Femur (tissue), 1 donor: ENCODE measurements at places on chromosomes 1 and 21.

GRCh38 chr1:189429610-189430009 is 1048.1 kb downstream of the BRINP3 start:
- no peak for DNase-seq

DNA sequence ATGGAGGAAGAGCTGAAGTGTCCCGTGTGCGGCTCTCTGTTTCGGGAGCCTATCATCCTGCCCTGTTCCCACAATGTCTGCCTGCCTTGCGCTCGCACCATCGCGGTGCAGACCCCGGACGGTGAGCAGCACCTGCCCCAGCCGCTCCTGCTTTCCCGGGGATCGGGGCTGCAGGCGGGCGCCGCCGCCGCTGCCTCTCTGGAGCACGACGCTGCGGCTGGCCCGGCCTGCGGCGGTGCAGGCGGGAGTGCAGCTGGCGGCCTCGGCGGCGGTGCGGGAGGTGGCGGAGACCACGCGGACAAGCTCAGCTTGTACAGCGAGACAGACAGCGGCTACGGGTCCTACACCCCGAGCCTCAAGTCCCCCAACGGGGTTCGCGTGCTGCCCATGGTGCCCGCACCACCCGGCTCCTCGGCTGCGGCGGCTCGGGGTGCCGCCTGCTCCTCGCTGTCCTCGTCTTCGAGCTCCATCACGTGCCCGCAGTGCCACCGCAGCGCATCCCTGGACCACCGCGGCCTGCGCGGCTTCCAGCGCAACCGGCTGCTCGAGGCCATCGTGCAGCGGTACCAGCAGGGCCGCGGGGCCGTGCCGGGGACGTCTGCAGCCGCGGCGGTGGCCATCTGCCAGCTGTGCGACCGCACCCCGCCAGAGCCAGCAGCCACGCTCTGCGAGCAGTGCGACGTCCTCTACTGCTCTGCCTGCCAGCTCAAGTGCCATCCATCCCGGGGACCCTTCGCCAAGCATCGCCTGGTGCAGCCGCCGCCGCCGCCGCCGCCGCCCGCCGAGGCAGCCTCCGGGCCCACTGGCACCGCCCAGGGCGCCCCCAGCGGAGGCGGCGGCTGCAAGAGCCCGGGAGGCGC is 1.3 kb downstream of the TRIM67 start:
- DNase-seq: no peak

DNA sequence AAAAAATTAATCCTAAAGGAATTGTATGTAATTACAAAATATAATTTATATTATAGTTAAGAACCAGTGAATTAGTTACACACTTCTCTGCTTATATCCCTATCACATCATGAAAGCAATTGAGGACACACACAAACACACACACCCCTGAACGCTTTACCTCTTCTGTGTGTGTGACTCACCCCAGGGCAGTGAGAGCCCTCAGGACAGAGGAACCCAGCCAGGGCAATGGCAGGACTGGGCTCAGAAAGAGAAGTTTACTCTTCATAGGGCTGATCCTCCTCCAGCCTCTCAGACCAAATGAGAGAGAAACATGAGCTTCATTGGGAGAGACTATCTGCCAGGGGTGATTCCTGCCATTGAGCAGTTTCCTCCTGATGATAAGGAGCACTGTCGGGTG is 38.1 kb downstream of the SLC44A3 start:
- DNase-seq: no peak

DNA sequence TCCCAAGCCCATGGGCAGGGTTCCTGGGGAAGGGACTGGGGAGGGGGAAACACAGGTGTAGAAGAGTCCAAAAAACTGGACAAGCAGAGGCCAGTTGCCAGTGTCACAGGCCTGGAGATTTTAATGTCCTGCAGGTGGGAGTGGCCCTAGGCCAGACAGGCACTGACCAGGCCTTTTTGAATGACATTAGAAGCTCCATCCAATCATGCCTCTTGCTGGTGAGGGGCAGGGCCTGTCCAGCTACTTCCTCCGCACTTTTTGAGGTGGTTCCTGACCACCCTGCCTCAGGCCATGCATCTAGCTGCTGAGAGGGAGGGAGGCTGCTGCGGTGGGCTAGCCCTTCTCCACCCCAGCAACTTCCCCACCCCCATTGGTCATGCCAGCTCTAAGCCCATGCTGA is 15.9 kb upstream of the KIF21B start:
- DNase-seq: no peak

- no peak for DNase-seq
Observed at GRCh38 chr21:15282665-15283064, 217.9 kb upstream of the NRIP1 start.

GRCh38 chr1:2640626-2641025 is 7.8 kb upstream of the MMEL1 start:
- DNase-seq: no peak

GRCh38 chr1:98051065-98051675 is 130.3 kb upstream of the DPYD start:
- DNase-seq: peak; percentile 72

DNA sequence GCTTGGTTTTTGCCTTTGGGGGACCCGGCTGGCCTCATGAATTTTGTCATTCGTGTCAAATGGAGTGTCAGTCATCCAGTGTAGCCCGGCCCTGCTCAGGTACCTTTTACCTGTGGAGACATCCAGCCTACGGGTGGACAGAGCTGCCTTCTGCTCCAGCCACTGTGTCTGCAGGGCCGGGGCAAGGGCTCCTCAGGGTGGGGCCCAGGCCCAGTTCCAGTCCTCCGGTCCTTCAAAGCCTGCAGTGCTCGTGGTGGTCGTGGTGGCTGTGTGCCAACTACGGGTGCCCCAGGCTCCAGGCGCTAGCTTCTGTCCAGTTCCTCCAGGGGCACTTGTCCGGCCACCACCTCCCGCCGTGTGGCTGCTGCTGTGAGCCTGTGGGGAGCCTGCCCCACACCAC is 54.8 kb downstream of the TRIM11 start:
- no peak for DNase-seq

GRCh38 chr1:162765788-162766187 is 24.7 kb upstream of the HSD17B7 start:
- DNase-seq: no peak

- DNase-seq: no peak
Observed at GRCh38 chr1:55107101-55107500, 67.8 kb downstream of the PCSK9 start.

DNA sequence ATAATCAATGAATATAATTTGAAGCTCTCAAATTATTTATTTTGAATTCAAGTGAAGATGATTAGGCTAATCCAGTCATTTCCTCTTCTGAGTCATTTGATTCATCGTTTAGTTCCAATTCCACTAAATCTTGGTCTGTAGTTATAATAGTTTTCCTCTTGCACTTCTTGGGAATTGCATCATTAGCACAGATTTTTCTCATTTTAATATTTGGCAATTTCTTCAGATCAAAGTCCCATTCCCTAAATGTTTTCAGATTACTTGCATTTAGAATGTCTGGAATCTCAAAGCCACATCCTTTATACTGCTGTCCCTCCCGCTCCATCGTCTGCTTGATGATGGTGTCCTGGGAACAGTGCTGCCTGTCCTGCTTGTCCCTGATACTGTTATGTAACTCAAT is 43.5 kb downstream of the MAST2 start:
- no peak for DNase-seq

DNA sequence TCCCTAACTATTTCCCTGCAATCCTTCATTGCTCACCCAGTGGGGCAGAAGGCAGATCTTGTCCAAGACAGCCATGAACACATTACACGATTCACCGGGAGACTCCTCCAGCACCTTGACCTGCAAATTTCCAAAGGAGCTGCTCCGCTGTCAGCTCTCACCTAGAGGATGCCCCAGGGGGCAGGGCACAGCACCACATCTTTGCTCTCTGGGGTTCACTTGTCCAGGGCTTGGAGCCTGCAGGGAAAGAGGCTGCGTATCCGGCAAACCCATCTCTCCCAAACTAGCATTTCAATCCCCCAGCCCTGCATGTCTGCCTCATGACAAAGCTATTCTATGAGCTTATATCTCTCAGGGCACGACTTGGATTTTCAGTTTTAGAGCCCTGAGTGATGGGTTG is 35.1 kb upstream of the OLIG2 start:
- no peak for DNase-seq

DNA sequence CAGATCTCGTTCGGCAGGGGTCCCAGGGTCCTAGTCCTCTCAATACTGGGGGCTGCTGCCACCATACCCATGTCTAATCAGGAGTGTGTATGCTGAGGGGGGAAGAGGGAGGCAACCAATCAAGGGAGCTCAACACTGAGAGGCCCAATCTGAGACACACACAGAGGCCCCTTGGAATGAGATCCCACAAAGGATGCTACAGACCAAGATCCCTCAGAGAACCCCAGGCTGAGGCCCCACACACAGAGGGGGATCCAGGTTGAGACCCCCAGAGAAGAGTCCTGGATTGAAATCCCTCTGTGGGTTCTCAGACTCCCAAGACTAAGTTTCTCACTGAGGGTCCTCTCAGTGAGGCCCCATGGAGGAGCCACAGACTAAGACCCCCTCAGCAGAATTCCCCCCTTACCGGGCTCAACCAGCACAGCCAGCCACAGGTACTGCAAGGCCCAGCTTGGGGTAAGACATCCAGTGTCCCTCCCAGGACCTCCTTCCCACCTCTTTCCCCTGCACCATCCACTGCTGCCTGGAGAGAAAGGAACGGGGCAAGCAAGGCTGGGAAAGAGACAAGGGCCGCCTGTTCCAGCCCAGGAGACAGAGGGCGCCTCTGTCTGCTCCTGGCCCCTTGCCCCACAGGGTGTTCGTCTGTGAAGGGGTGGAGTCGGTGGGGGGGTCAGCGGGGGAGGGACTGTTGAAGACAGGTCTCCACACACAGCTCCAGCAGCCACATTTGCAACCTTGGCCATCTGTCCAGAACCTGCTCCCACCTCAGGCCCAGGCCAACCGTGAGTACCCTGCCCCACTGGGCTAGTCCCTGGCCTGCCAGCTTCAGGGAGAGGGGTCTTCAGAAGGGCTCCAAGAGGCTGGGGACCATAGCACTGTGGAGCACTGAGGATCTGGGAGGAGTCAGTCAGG is at the start of gene S100A1:
TSS of gene S100A1 (plus strand) at position 720 of the 912 bp plus-strand sequence. CDS start 2,088 bp downstream, outside the sequence.
- DNase-seq: peak; percentile 69

GRCh38 chr1:54464031-54464476 is 57.9 kb upstream of the SSBP3 start:
- DNase-seq: no peak

- no peak for DNase-seq
Observed at GRCh38 chr1:60041783-60042182, 31.8 kb downstream of the C1orf87 start.

- DNase-seq: no peak
Observed at GRCh38 chr1:30809514-30810263, 52.1 kb upstream of the LAPTM5 start.

GRCh38 chr1:58200437-58200836 is 346.1 kb downstream of the OMA1 start:
- DNase-seq: no peak

DNA sequence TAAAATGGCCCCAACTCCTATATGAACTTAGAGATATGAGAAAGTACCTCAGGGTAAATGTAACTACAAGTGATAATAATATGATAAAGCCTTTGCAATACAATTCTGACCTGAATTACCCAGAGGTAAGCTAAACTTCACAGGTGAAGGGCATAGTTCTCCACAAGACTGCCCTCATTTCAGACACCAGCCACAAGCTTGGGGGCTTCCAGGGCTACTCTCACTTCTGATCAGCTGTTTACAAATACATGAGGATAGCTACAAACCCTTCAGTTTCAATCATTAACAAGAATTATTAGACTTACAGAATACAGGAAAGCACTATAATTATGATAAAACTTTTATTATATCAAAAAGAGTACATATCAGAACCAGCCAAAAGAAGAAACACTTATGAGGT is 18.7 kb upstream of the DPH5 start:
- DNase-seq: no peak

- no peak for DNase-seq
Observed at GRCh38 chr1:196361112-196361714, 247.0 kb downstream of the KCNT2 start.

- DNase-seq: no peak
Observed at GRCh38 chr21:20996421-20997310, 1.5 kb upstream of the NCAM2 start.

DNA sequence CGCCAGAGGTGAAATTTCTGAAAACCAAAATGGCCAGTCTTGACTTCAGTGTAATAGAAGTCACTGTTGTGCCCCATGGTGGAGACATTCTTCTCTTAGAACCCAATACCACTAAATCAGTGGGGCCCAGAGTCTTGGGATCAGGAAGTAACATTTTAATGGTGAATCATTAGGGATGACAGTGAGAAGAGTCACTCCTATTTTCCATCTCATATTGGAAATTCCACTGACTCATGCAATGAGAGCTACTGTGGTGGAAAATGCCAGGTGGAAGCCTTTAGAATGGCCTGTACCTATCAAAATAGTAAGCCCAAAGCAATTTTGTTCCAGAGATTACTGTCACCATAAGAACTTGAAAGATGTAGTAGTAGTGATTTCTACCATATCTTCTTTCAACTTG is 20.6 kb upstream of the PPM1J start:
- DNase-seq: no peak

DNA sequence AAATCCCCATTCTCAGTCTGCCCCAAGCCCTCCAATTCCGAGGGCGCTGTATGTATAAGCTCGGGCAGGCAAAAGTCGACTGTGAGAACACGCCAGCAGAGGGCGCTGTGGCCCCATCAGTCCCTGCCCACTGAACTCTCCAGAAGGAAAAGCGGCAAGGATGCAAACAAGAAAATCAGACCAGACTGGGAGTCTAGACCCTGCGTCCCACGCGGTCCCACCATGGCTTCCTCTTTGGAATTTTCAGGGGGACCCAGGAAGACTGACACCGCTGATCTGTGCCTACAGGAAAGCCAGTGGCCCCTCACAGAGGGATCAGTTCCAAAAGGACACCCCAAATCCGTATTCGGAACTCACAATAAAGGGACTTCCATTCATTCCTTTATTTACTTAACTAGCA is 19.5 kb downstream of the TEX35 start:
- DNase-seq: peak; percentile 88

GRCh38 chr1:174406421-174406820 is 41.3 kb upstream of the GPR52 start:
- DNase-seq: no peak

- no peak for DNase-seq
Observed at GRCh38 chr1:28197682-28198415, 21.4 kb upstream of the PTAFR start.

GRCh38 chr1:32960342-32960741 is 4.3 kb downstream of the RNF19B start:
- no peak for DNase-seq

GRCh38 chr21:45591619-45592207 is 49.5 kb upstream of the SLC19A1 start:
- DNase-seq: no peak

DNA sequence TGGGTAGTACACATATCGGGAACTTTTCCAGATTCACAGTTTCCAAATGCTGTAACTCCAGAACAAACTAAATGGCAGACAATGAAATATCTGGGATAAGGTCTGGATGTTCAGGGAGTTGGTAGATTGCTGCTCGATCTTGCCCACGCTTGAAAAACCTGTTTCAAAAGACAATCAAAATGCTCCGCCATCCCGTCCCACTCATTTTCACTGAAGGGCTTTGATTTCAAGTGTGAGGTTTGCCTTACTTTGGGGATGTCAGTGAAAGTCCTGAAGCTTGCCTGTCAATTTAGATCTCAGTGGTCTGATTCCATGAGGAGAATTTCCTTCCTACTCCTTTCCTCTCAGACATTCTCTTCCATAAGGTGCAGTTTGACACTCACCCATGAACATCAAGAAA is 236.3 kb upstream of the KCNK2 start:
- no peak for DNase-seq
